Activated T-cell treated with anti-CD3 and anti-CD28 coated beads for 48 hours (primary cell): ENCODE measurements at places on chromosomes 5 and 9.

DNA sequence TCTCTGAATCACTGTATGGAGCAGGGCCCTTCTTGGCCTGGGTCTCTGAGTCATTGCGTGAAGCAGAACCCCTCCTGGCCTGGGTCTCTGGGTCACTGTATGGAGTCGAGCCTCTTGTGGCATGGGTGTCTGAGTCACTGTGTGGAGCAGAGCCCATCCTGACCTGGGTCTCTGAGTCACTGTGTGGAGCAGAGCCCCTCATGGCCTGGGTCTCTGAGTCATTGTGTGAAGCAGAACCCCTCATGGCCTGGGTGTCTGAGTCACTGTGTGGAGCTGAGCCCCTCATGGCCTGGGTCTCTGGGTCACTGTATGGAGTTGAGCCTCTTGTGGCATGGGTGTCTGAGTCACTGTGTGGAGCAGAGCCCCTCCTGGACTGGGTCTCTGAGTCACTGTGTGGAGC is 94.0 kb upstream of the RAPGEF1 start:
- DNase-seq = no peak

GRCh38 chr5:14204785-14205321 is 61.7 kb downstream of the TRIO start:
- no peak for DNase-seq

DNA sequence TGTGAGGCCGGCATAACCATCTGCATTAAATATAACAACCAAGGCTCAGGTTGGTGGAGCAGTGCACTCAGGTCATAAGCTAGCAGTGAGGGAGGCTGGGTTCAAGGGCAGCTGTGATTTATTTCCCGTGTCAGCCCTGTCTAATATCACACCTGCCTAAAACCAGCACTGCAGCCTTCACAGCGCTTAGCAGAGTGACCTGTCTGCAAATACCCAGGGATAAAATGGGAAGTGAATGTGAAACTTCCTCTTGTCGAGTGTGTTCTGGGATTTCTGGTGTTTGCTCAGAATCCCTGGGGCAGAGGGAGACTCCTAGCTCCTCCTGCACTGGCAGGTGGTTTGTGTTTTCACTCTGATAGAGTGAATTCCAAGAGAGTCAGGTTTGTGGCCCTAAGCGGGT is 57.5 kb downstream of the ZNF510 start:
- no peak for DNase-seq

- DNase-seq = no peak
Observed at GRCh38 chr5:79181419-79182022, 54.4 kb upstream of the JMY start.

- no peak for DNase-seq
Observed at GRCh38 chr9:122228191-122228567, 578 bp downstream of the LHX6 start.

GRCh38 chr9:135891027-135891631 is 16.2 kb downstream of the CAMSAP1 start:
- DNase-seq = no peak

DNA sequence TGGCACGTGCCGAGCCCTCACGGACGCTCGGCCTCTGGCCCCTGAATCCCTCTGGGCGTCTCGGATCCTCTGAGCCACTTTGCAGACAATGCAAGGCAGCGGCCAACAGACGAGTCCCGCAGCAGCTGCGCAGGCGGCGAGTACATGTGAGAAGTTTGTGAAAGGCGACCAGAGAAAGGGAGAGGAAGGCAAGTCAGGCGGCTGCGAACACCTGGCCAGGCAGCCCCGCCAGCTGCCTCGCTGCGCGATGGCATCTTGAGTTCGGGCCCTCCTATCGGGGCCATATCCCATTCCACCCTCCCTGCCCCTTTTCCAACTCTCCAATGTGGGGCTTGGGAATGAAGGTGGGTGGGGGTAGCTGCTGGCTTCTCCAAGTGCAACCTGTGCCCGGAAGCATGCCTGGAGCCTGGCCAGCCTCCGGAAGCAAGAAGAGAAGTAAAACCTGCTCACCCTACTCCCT is 4.5 kb upstream of the POU4F3 start:
- no peak for DNase-seq

GRCh38 chr5:148090146-148090772 is 26.5 kb downstream of the SPINK5 start:
- DNase-seq = no peak

GRCh38 chr5:1827025-1827885 is 26.0 kb downstream of the NDUFS6 start:
- no peak for DNase-seq

GRCh38 chr9:116933251-116933650 is 246.1 kb downstream of the TRIM32 start:
- DNase-seq = no peak

DNA sequence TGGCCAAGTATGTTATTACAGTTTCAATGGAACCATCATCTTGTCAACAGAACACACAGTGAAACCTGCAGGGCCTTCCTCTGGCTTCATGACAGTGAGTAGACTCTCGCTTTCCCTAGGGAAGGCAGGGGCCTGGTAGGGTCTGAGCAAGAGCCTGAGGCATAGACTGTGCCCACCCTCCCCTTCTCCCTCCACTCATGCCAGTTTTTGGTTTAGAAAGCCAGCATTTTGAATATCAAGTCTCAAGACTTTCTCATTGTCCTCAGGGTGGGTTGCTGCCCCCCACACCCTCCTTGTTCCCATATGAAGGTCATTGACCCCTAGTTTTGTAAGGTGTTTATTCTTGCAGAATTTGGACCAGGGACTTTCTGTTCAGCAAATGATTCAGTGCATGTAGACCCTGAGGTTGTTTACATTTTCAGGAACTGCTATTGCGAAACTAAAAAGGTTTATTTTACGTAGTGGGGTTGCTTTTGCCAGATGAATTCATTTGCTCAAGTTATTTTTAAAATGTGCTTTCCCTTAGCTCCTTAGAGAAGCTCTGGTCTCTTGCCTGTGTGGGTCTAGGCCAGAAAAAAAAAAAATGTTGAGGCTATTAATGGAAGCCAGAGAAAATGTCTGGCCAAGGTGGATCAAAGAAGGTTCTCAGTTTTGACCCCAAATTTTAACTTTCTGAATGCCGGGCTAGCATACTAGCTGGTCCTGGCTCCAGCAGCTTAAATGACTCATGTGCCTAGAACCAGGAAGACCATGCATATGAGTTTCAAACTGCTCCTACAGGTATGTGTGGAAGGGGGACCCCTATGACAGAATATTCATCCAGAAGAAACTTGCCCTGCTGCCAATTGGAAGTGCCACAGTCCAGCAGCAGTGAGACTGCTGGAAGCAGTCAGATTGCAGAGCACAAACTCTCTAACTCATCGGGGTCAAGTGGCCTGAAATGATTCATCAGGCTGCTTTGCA is 10.1 kb upstream of the MOB3B start:
- no peak for DNase-seq

DNA sequence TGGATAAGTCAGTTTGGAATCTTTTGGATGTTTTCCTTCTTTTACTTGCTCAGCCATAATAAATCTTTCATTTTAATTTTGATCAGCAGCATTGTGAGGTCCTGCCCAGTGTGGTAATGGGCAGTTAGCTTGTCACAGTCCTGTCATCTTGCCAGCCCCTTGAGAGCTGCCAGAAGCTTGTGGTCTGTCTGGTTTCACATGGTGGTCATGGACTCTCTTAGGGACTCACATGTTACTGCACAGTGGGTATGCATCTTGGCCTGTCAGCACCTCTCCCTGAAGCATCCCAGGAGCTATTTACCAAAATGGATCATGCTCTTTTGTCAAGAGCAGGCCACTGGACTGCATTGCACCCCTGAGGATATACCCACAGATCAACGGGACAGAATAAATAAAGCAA is 60.3 kb downstream of the DAPK1 start:
- no peak for DNase-seq

- DNase-seq = no peak
Observed at GRCh38 chr5:92990771-92991170, 590.2 kb downstream of the NR2F1-AS1 start.

GRCh38 chr5:65248896-65249295 is 232.8 kb downstream of the ADAMTS6 start:
- no peak for DNase-seq

DNA sequence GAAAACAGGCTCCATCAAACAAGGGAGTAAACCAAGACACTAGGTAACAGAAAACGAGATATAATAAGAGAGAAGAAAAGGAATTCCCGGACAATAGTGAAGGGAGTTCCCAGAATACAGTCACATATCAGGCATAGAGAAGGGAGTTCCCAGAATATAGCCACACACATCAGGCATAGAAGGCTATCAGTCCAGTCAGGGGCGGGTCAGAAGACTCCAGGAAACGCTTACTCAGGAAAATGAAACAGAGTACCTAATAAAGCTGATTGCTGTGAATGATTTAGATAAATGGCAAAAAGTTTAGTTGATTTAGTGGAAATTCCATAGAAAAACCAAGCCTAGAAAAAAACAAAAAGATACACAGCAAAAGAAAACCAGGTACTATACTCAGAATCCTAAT is 4.9 kb downstream of the TOMM5 start:
- no peak for DNase-seq

DNA sequence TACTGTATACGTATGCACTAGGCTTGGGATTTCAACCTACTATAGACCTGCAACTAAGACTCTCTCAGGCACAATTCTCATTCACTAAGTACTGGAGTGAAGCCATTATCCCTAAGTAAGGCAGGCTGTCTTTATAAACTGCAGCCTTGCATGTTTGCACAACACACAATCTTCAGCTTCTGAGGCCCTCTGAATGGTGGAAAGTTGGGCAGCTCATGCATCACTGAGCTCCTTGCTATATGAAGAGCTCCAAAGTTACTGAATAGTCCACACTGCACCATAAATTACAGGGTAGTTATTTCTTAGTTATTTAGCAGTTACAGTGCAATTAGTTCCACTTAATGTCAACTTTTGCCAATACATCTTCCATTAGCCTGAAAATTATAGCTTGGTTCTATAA is 384.6 kb downstream of the BRINP1 start:
- no peak for DNase-seq

GRCh38 chr5:143635146-143635752 is 176.7 kb upstream of the HMHB1 start:
- no peak for DNase-seq

GRCh38 chr5:118531276-118531675 is 457.1 kb downstream of the DTWD2 start:
- no peak for DNase-seq

GRCh38 chr9:120592210-120592609 is 12.2 kb upstream of the CDK5RAP2 start:
- DNase-seq = no peak

- no peak for DNase-seq
Observed at GRCh38 chr5:143195491-143195890, 208.0 kb downstream of the NR3C1 start.

DNA sequence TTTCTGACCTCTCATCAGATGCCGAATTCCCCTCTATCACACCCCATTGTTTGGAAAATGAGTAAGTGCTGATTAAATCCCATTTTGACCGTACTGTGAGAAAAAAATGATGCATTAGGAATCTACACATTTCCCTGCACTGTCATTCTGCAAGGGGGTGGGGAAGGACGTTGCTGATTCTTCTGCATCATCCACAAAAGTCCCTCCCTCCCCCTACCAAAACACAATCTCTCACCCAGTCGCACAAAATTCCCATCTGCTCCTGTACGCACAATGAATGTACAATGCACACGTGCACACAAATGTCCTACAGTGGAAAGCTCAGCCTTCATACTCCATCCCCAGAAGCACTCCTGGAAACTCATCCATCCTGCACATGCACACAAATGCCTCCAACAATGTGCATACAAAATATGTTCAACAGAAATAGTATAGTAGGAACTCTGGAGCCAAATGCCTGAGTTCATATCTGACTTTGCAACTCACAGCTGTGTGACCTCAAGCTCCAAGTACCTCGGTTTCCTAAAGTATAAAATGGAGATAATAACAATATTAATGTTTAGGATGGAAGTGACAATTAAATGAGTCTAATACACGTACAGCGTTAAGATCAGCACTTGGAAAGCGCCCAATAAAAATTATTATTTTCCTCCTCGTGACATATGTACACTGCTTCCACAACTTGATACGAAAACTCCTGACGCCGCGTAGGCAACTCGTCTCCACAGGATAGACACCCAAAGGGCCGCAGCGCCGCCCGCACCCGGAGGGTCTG is 809 bp downstream of the TNIP1 start:
- peak; percentile 49 for DNase-seq

- no peak for DNase-seq
Observed at GRCh38 chr5:35745193-35745592, 111.5 kb upstream of the IL7R start.

DNA sequence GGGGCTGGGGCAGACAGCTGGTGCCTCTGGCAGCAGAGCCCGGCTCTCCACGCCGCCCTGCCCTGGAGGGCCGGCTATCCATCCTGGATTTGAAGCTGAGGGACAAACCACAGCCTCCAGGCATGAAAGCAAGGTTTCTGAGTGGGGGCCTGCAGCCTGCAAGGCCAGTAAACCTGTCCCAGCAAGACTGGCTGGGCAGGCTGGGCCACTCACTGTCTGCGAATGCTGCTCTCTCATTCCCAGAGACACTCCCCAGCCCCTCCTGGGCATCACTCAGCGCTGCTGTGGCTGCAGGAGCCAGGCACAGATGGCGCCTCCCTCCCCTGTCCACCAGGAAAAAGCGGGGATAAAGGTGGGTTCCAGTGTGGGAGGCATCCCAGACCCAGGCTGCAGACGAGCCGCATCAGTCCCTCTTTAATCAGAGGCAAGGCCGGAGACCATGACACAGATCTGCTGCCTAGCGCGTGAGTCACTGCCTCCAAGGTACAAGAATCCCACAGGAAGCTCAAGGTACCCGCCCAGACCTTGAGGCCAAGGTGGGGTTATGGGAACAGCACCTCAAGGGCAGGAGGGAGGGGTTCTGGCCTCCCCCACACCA is 118.0 kb downstream of the VAV2 start:
- DNase-seq = no peak
